CD4-positive, alpha-beta T cell treated with Interleukin-2 at 100 ng/mL for 4 hours (primary cell): ENCODE measurements at places on chromosomes 2 and 18.

DNA sequence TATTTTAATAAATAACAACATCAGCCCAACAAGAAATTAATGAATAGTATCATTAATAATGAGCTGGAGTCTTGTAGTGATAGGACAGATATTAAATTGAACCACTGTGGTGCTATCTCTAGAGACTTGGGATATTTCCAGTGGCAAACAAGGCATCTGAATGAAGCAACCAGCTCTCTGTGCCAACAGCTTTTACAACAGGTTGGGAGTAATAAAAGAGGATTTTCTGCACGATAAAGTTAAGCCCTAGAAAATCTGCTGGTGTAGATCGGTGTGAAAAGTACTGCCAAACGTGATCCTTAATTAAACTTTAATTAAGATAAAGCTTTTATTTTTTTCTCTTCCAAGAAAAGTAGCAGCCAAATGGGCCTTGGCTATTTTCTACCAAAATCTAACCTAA lies 385.5 kb downstream of the NR4A2 start:
- no peak for DNase-seq

- DNase-seq: no peak
Measured at GRCh38 chr18:26438980-26439379, 109.4 kb downstream of the KCTD1 start.

DNA sequence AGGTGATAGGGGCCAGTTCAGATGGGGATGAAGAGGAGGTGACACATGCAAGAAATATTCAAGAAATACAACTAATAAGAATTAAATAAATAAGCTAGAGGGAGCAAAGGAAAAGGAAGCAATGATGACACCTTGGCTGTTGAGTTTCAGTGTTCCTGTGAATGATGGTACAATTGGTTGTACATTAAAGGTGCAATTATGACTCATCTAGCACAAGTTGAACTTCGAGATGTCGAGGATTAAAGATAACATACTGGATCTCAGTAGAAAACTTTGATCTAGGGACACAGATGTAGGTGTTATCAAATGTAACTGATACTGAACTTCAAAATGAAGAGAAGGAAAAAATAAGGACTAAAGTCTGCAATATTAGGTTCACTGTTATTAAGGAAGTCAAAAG lies 760.6 kb upstream of the CHAC2 start:
- no peak for DNase-seq

DNA sequence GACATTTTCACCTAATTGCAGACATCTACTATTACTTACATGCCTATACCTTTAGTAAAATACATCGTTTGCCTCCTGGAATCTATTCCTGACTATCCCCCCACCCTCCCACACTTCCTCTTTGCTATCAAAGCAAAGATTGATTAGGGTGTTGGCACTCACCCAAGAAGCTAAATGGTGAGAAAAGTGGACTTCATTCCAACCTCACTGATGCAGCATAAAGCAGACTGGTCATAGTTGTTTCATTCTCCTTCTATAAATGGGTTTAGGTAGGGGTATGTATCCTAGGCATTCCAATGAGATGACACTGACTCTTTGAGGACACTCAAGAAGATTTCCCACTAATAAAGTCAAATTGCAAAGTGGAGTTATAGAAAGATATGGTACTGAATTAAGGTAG lies 97.4 kb downstream of the LRP1B start:
- no peak for DNase-seq

GRCh38 chr2:132754392-132754791 lies 84.4 kb upstream of the LYPD1 start:
- DNase-seq: no peak

- DNase-seq: no peak
Measured at GRCh38 chr2:168375195-168375798, 80.8 kb upstream of the CERS6 start.

DNA sequence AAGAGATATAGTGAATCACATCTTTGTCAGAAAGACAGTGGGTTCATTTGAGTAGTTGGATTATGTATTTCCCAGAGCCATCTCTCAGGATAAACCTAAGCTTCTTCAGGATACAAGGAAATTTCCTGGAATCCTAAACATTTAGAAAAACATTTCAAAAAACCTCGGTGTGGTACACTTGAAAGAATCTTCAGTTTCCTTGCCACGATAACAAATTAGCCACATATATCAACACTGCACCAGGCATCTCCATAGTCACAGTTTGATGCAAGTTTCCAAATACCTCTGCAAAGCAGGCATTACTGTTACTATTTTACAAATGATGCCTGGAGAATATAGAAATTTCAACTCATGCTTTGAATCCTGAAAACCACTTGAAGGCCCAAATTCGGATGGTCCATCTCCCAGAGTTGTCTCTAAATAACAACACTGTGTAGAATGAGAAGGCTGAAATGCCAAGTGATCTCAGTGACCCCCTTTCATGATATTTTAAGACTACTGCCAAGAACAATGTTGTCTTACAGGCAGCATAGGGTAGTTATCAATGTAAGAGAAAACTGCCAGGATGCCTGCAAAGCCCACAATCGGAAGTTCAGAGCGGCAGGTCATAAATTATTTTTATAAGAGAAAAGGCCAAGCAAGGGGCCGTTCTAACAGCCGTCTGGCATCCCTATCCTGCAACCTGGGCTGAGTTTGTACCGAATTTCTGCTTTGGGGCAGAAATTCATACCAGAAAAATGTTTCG lies 307.9 kb downstream of the TXNL1 start:
- DNase-seq: no peak

DNA sequence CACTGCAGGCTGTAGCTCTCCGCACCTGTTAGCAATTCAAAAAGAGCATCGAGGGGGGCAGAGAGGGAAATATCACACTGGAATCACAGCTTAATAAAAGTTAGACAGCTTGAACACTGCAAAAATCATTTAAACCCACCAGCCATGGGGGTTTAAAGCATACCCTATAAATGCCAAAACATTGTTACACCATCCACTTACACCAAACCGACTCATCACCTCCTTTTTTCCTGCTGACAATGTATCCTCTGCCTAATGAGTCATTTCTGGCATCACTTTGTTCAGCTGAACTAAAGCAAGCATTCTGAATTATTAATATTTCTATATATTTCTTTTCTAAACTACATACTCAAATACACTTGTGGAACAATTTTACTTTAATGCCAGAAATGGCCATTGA lies 21.6 kb downstream of the MC4R start:
- DNase-seq: no peak

- no peak for DNase-seq
Measured at GRCh38 chr18:9707381-9708056, 582 bp upstream of the RAB31 start.

DNA sequence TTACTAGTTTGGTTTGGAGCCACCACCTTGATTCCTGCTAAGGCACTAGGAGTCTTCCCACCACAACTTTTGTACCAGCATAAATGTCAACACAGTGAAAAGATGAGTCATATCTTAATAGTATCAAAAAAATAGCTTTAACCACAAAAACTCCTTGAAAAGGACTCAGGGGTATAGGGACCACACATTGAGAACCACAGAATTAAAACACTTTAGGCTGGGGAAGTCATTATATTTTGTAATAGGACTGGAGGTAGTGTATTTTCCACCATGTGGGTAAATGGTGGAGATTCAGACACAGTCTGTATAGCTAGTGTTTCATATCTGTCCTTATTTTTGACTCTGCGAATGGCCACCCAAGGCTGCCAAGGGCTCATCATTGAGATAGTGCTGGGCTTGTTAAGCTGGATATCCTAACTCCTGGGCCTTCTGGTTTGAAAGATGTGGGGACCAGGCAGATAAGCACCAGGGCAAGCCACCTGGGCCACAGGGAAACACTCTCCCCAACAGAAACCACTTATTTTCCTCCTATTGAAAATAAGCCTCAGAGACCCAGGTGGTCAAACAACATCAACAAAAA lies 19.1 kb upstream of the FHL2 start:
- no peak for DNase-seq

DNA sequence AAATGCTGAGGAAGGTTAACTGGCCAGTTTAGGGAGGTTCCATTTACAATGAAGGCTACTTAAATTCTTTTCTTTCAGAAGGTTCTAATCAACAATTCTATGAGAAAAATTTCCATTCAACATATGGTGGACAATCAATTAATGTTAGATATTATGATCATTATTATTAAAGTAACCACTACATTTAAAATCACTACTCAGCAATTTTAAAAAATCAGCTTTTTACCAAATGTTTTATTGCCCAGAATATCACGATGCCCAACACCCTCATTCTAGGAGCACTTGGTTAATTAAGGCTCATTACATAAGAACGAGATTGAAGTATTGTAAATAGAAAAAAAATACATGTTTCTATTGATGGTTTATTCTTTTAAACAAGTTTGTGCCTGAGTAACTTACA lies 396.1 kb downstream of the NRXN1 start:
- no peak for DNase-seq

- no peak for DNase-seq
Measured at GRCh38 chr18:60543646-60544045, 171.1 kb upstream of the MC4R start.

GRCh38 chr2:10009271-10009810 lies 34.0 kb upstream of the KLF11 start:
- no peak for DNase-seq

- no peak for DNase-seq
Measured at GRCh38 chr2:25104736-25105135, 62.9 kb downstream of the EFR3B start.

- DNase-seq: no peak
Measured at GRCh38 chr2:179021258-179021657, 28.7 kb downstream of the CCDC141 start.

GRCh38 chr2:213266421-213266820 lies 17.8 kb upstream of the SPAG16 start:
- DNase-seq: no peak

DNA sequence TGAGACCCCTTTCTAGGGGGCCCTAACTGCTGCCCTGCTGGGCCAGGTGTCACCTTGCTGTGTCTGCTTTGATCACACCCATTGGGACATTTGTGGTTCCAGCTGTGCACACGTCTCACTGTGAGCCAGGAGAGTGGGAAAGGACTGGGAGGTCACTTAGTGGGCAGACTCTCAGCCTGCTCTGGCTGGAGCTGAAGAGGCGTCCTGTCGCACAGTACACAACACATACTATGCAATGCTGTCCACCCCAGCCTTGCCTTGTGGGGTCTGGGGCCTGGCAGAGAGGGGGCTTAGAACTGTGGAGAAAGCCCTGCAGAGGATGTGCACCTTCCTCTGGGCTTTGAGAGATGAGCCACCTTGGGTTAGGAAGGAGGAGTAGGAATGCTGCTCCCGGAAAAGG lies 25.3 kb upstream of the ASPRV1 start:
- DNase-seq: no peak

DNA sequence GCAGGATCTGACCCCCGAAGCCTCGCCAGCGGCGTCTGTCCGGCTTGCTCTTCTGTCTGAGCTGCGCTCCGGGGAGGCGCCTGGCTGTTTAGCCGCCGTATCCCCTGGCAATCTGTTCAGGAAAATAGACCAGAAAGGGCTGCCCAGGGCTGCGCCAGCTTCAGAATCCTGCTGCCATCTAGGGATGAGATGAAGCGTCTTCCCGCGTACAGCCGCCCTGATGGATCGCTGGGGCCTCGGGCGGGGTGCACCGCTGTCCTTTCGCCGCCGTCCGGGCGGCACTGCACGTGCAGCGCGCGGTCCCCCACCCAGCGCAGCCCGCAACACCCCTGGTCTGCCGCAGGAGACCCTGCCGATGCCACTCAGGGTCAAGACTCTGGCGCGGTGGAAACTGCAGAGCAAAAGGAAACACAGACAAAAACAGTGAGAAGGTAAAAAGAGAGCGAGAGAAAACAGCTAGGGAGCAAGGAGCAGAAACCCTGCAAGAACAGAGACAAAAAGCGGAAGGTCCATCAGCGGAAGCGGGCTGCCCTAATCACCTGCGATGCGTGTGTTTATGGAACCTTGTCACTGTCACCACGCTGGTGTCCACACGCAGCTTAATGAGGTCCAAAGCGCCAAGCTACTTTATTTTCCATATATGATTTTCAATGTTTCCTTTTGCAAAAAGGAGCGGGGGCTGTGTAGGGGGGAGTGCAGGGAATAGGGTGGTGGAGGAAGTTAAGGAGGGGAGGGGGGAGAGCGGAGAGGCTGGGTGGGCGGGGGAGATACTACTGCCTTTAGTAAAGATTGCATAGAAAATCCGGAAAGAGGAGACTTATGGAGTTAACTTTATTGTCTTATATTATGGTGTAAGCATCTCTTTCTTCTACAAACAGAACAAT lies 2113.3 kb upstream of the PIK3C3 start:
- no peak for DNase-seq

GRCh38 chr2:141932261-141932660 lies 198.6 kb downstream of the LRP1B start:
- no peak for DNase-seq

GRCh38 chr2:166230724-166231070 lies 102.9 kb upstream of the SCN1A start:
- DNase-seq: no peak

- no peak for DNase-seq
Measured at GRCh38 chr2:47660168-47660567, 122.8 kb upstream of the MSH6 start.

DNA sequence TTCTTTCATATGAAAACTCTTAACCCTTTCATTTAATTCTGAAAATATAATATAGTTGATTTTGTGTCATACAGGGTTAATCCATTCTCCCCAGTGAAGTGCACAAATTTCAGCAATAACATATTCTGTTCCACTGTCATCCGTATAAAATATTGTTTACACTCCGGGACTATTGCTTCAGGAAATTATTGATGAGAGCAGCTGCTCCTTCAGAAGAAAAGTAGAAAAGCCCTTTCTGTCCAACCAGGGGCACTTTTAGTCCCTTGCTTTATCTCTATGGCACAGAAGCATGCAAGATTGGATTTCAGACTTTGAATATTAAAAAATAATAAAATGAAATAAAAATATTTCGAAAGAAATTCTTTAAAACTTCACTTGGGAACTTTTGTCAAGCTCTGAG lies 535.7 kb upstream of the SLC39A10 start:
- no peak for DNase-seq

- DNase-seq: no peak
Measured at GRCh38 chr2:173354073-173354581, 545 bp upstream of the CDCA7 start.

DNA sequence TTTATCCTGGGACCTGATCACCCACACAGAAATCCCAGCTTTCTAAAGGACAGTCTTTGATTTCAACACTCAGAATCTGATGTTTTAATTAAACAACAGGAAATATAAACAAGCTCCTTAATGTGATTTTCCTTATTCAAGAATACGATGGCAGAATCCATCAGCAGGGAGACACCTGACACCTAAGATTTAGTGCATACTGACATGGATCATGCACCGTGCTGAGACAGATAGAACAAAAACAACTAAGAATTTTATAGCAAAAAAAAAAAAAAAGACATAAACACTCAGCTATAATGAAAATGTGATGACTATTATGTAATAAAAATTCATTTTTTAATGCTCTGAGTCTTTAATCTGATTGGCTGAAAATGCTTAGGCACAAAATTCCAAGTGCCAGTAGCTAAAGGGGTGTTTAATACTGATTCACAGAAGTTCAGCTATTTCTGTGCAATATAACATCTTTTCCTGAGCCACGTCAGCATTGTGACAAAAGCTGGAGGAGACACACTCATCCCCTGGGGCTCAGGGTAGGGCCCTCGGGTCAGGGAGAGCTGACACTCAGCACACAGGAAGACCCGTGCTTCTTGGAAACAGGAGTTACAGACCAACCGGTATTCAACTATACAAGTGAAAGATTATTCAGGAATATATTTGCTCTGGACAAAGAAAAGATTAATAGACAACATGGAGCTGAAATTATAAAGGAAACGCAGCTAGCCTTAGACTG lies 247.4 kb downstream of the FBXO15 start:
- DNase-seq: no peak
